Endodermal cell (in vitro differentiated cells): ENCODE measurements at places on chromosomes 1 and 21. TPM values are rescaled to one million over a fixed set of nuclear protein-coding genes. Genes with fewer than 3 reads are reported as not detected.

Gene LMX1A
- total RNA-seq, result 1.6 and 3.8 TPM in 2 replicates

DNA sequence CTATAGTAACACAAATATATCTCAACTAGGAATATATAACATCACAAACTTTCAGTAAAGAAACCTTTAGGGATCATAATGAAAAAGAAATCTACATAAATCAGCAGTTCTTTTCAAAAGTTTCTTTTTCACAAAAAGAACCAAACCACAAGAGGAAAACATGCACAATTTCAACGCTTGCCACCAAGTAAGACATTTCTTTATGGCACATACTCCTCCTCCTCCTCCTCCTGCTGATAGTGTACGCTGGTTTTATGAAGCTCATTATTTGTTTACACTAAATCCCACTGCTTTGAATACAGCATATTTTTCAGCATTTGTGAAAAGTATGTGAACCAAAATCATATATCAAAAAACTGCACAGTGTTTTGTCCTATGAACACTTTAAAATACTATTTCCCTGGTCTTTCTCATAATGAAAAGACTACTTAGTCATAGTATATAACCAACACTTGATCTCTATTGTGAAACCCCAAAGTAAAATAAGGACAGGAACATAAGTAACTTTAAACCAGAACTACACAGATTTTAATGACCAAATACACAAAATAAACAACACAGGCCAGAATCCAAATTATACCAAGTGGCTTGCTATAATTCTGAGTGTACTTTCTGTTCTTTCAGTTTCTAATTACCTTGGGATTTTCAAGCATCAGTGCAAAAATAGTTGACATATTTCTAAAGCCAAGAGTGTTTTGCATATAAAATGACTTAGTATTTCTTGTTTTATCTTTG lies 184.2 kb downstream of the EIF4G3 start:
- no peak overlapping the region for H3K4me3 ChIP-seq
- H3K36me3 ChIP-seq, result no peaks in the 10 kb centered on the region
- no peaks in the 10 kb centered on the region for H3K27me3 ChIP-seq
- peaks cover 6% of the 10 kb centered on the region for H3K4me1 ChIP-seq

Gene TBX19
- 2.5 to 4.3 TPM (median 2.6 TPM) in 3 replicates for total RNA-seq

DNA sequence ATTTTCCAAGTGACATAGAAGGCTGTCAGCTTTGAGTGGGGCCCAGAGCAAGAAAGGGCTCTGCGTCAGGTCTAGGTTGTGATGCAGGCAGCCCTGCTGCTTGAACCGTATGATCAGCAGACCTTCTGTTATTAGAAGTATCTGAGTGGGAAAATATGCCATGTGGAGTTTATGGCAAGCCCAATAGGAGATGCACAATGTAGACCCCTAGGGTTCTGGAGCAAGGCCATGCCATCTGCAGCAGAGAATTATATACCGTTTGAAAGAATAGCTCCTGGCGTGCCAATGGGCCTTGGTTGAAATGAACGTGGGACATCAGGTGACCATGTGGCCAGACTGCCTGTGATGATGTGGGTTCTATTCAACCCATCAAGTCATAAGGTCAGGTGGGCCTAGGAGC lies 44.1 kb upstream of the ZBTB18 start:
- no peaks in the 10 kb centered on the region for H3K4me1 ChIP-seq
- no peak for DNase-seq
- H3K27ac ChIP-seq, result no peak overlapping the region
- H3K4me3 ChIP-seq, result no peak overlapping the region

- H3K27me3 ChIP-seq, result peaks cover 6% of the 10 kb centered on the region
- no peak overlapping the region for H3K4me3 ChIP-seq
- no peak for DNase-seq
- H3K36me3 ChIP-seq, result no peaks in the 10 kb centered on the region
- no peaks in the 10 kb centered on the region for H3K4me1 ChIP-seq
Observed at GRCh38 chr1:211609120-211610024, 30.4 kb upstream of the SLC30A1 start.

Gene PROK1
- total RNA-seq, result not detected in 3 replicates

DNA sequence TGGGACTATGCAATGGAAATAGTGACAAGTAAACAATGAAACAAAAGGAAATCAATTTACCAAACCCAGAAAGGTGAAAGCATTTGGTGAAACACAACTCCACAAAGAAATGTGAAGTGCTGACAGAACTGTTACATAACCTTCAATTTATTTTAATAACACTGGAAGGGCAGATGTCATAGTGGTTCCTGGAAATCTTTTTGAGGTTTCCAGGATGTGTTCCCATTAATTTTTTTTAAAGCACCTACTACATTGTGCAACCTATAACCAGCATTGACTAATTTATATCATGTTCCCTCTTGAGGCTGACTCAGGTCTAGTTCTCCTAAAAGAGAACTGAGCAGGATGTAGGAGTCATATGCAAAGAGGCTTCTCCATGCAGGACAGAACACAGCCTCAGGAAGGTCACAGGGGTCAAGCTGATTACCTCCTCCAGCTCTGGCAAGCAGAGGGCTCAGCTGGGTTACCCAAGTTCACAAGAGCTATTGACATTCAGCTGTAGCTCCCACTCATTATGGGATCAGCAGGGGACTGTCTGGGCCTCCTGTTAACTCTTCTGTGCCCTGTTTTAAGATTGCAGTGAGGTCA lies 157.1 kb upstream of the NRIP1 start:
- peak overlapping the region; percentile 5 for H3K4me3 ChIP-seq
- peak; percentile 90 for DNase-seq
- peaks cover 16% of the 10 kb centered on the region for H3K4me1 ChIP-seq
- no peaks in the 10 kb centered on the region for H3K27me3 ChIP-seq

GRCh38 chr1:65177457-65177856 lies 29.5 kb downstream of the AK4 start:
- H3K4me1 ChIP-seq, result peaks cover 9% of the 10 kb centered on the region
- no peaks in the 10 kb centered on the region for H3K36me3 ChIP-seq
- no peak for DNase-seq

- H3K27me3 ChIP-seq, result peaks cover 25% of the 10 kb centered on the region
- no peak overlapping the region for H3K4me3 ChIP-seq
- DNase-seq, result peak; percentile 83
Observed at GRCh38 chr1:207025146-207025880, 7.2 kb downstream of the C1orf116 start.

Gene KCNH1
- total RNA-seq, result 3.5 to 5.8 TPM (median 4.3 TPM) in 3 replicates

DNA sequence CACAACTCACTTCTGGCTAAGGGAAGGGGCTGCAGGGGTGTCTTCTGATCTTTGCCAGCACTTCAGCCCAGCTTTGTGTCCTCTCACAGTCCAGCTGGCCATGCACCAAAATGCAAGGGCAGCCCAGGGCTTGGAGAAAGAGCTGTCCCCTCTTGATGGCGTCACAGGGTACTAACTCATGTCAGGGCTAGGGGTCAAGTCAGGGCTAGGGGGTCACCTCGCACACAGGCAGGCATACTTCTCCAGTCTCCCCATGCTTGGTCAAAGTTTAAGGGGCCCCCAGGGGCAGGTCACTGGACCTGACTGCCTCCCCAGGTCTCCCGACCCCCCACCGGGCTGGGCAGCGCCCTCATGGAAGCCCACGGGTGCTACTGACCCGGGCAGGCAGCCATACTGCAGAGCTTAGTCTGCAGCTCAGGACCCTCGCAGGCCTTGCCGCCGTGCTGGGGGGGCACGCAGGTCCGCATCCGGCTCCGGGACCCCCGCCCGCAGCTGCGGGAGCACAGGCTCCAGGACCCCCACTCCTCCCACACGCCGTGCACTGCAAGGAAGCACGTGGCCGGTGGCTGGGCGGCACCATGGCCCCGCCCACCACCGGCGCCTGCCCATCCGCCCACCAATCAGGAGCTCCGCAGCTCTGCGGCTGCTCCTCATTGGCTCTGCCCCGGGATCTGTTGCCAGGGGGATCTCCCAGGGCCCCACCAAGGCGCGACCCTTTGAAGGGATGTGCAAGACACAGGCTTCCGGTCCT lies 21.5 kb downstream of the ADGRB2 start:
- H3K27ac ChIP-seq, result no peak overlapping the region
- peaks cover 5% of the 10 kb centered on the region for H3K36me3 ChIP-seq
- H3K27me3 ChIP-seq, result no peaks in the 10 kb centered on the region

DNA sequence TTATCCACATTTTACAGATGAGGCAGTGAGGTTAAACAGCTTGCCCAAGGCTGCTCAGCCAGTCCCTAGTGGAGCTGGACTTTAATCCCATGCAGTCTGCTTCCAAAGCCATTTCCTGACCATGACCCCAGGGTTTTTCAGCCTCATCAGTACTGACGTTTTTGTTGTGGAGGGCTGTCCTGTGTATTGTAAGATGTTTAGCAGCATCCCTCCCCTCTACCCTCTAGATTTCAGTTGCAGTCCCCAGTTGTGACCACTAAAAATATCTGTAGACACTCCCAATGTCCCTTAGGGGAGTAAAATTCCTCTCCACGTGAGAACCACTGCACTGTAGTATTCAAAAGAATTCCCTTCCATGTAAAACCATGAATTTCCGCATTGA lies 30.2 kb upstream of the C1orf105 start:
- H3K27me3 ChIP-seq, result no peaks in the 10 kb centered on the region
- no peak overlapping the region for H3K4me3 ChIP-seq
- H3K36me3 ChIP-seq, result no peaks in the 10 kb centered on the region
- no peak for DNase-seq

GRCh38 chr1:14765773-14766172 lies 167.3 kb downstream of the KAZN start:
- no peaks in the 10 kb centered on the region for H3K36me3 ChIP-seq
- no peak for DNase-seq
- no peak overlapping the region for H3K27ac ChIP-seq
- H3K4me1 ChIP-seq, result peaks cover 15% of the 10 kb centered on the region

GRCh38 chr1:26900815-26901511 lies 696 bp upstream of the GPATCH3 start:
- H3K4me3 ChIP-seq, result peak overlapping the region; percentile 84
- H3K27me3 ChIP-seq, result no peaks in the 10 kb centered on the region
- H3K27ac ChIP-seq, result no peak overlapping the region
- no peak for DNase-seq
- H3K36me3 ChIP-seq, result peaks cover 16% of the 10 kb centered on the region

Gene GJC2
- total RNA-seq, result 0.55 to 2.3 TPM (median 0.60 TPM) in 3 replicates

- H3K27me3 ChIP-seq, result no peaks in the 10 kb centered on the region
- DNase-seq, result no peak
Observed at GRCh38 chr1:234655328-234656069, 45.5 kb upstream of the IRF2BP2 start.
